A172 (cell line): ENCODE measurements at places on chromosomes 16 and 17. TPM values are rescaled to one million over a fixed set of nuclear protein-coding genes. Genes with fewer than 3 reads are reported as not detected.
A peak's percentile ranks its signal among the peaks of the same experiment; 100 is the strongest.

RAB26 gene
- total RNA-seq = not detected in 2 replicates

CHRNB1 gene
- total RNA-seq = 14.1 and 20.2 TPM in 2 replicates

MMP28 gene
- 0.57 and 1.6 TPM in 2 replicates for total RNA-seq

IRX5 gene
- 1.6 and 1.9 TPM in 2 replicates for total RNA-seq

PHOSPHO1 gene
- total RNA-seq = 0.22 TPM in 1 of 2 replicates, not detected in the other

EXOC3L1 gene
- total RNA-seq = 0.12 and 0.50 TPM in 2 replicates

CD300E gene
- total RNA-seq = not detected in 2 replicates

SLC9A5 gene
- 0.03 and 0.29 TPM in 2 replicates for total RNA-seq

OR4D2 gene
- total RNA-seq = not detected in 2 replicates

SPATA32 gene
- total RNA-seq = not detected in 2 replicates

NHLRC4 gene
- 0.34 TPM in 1 of 2 replicates, not detected in the other for total RNA-seq

FAM20A gene
- total RNA-seq = not detected in 2 replicates

DNA sequence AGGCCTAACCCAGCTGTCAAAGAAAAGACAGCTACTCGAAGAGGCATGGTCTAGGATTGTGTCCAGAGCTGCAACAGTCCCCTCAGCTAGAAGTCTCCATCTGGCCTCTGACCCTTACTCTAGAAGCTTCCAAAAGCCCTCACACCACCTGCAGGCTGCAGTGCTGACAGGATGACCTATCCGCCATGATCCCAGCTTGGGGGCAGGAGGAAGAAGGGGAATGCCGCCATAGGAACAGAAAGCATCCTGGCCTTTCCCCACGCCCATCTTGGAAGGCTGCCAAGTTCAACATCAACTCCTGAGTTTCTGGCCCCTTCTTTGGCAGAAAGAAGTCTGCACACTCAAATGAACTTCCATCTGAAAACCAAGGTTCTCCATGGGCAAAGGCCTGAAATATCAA is 3.1 kb upstream of the KRT36 start:
- DNase-seq = no peak

DNA sequence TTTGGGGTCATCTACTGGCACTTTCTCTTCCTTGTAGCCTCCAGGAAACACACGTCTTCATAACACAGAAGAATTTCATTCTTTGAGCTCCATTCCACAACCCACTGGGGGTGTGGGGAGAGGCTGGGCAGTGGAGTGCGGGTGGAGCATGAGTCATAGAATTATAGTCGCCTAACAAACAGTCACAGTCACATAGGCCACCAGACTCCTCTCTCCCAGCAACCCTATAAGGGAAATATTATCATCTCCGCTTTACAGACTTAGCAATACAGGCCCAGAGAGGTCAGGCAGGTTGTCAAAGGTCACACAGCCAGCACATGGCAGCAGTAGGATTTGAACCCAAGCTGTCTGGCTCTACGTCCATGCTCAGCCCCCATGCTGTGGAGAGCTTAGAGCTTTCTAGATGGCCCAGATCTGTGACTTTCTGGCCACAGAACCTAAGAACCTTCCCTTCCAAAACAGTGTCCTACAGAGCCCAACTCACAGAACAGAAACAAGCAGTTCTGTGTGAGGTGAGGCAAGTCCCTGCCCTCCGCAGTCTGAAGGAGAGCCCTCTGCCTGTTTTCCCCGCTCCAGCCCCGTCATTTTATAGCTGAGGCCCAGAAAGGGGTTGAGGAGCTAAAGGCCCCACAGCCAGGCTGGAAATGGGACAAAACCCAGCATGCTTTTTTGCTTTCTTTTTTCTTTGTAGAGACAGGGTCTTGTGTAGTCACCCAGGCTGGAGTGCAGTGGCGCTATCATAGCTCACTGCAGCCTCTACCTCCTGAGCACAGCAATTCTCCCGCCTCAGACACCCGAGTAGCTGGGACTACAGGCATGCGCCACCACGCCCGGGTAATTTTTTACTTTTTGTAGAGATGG is 10.7 kb upstream of the LITAF start:
- DNase-seq = peak; percentile 47

GRCh38 chr17:57234061-57234738 is 22.1 kb upstream of the MSI2 start:
- no peak for DNase-seq

DNA sequence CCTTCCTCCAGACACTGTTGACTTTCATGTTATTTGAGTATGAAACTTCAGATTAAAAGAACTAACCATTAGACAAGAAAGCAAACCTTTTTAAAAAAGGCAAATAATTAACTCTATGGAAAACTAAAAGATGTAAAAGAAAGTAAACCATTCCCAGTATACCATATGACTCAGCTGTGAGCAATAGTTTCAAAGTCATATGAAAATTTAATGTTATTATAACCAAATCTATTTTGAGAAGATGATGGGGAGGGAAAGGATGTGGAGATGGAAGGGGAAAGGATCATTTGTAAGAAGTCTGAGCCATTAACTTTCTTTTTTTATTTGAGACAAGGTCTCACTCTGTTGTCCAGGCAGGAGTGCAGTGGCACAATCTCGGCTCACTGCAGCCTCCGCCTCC is 131.8 kb downstream of the IRX5 start:
- no peak for DNase-seq

GRCh38 chr16:1667271-1667670 is 10.8 kb upstream of the JPT2 start:
- no peak for DNase-seq

GRCh38 chr17:28717578-28718332 is at the start of gene RAB34:
Gene RAB34, minus strand, starts transcription at chr17:28717868. Its CDS starts 602 bp downstream, at chr17:28717266.
- DNase-seq = peak; percentile 68

DNA sequence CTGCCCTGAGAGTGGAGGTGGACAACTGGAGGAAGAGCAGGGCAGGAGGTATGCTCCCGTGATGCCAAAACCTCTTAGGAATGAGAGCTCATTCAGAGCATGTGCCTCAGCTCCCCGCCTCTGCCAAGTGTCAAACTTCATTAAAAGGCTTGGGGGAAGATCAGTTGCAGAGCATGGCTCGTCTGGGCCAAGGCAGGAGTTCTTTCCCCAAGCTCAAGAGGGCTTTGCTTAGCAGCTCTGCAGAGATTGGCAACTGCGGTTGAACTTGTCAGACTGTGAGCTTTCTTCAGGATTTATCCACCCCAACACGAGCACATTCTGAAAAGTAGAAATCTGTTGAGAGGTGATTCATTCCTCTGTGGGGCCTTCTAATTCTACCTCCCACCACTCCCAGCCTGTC is 248.1 kb downstream of the HS3ST3A1 start:
- no peak for DNase-seq

GRCh38 chr17:68054296-68054900 is 18.9 kb downstream of the KPNA2 start:
- DNase-seq = peak; percentile 76

DNA sequence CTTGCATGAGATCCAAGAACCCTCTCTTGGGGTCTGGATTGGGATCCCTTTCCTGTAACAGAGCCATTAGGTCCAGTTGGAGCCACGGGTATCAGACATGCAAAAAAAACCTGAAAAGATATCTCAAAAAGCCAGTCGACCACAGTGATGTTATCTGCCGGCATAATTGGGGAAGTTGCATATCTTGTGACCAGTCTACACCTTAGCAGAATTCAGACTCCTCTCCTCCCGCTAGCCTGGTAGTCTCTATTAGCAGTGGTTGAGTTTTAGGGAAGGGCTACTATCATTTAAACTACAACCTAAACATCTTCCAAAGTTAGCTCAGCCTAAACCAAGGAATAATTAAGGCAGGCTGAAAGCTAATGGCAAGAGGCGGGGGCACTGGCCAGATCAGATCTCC is 16.2 kb upstream of the PSMD7 start:
- no peak for DNase-seq

DNA sequence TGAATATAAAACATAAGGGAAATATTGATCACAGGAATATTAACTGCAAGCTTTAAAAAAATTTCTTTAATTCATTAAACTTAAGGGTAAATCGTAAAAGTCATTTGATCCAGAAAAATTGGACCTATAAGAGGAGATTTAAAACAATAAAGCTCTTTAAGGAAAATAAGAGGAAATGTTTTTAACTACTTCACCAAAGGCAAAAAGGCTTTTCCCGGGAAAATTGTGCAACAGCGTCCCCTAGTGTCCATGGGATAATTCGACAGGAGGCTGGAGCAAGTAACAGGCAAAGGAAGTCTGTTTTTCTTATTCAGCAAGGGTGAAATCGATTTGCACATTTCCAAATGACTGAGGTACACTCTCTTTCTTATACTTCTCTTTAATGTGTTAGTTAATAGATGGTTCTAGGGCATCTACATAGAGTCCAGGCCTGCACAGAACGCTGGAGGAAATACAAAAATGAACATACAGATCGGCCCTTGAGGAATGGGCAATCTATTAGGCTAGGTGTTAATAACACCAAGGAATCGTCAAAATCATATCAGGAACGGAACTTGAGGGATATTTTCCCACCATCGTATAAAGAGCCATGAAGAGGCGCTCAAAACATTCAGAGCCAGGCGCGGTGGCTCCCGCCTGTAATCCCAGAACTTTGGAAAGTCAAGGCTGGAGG is 61.4 kb downstream of the ZNF18 start:
- peak; percentile 50 for DNase-seq

- no peak for DNase-seq
These were observed 29.5 kb downstream of the SBK1 start for GRCh38 chr16:28321700-28322411.

GRCh38 chr17:65723431-65724151 is 162.1 kb upstream of the AXIN2 start:
- DNase-seq = no peak
